Activated CD4-positive, alpha-beta T cell treated with anti-CD3 and anti-CD28 coated beads, Interleukin-2, amount 50 U/mL, for 16 hours (primary cell): ENCODE measurements at places on chromosomes 5 and 9.

DNA sequence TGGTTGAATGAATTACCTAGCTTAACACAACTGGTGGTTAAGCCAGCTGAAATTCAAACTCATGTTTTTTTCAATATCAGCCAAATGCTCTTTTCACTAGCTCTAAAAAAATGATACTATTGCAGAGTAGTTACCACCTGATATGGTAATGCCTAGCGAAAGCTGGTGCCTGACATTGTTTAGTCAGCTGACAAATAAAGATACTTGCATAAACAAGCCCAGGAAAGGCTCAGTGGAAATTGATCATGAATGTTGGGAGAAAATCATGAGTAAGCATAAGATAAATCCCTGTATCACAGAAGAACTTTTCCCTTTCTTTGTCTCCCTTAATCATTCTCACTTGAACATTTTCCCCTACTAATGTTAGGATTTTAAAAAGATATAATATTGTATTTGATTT is 54.6 kb downstream of the FGF10 start:
- no peak for DNase-seq

- no peak for DNase-seq
Observed at GRCh38 chr9:129569502-129570449, 51.1 kb downstream of the C9orf50 start.

DNA sequence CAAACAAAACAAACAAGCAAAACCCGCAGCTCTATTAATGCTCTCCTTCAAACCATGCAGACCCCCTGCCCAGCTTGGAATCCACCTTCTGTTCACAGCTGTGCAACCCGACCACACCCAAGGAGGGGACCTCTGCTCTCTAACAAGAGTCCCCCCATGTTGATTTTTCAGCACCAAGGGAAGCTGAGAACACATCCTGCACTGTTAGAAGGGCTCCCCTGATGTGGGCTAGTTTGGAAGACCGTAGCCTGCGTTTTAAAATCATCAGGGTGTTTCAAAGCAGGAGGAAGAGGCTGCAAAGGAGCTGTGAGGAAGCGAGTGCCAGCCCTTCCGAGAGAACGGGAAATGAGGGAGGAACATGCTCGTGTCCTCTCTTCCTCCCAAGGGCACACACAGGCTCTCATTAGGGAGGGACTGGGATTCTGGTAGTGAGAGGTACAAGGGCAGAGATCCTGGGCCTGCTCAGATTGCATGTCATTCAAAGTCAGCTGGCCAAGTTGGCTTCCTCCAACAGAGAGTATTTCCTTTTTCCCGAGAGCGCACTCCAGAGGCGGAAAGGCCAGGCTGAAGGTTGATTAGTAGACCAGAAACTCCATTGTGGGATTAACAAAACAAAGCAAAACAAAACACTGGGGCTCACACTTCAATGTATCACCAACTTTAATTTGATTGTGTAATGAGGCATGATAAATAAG is 185.9 kb downstream of the SEMA6A start:
- no peak for DNase-seq

DNA sequence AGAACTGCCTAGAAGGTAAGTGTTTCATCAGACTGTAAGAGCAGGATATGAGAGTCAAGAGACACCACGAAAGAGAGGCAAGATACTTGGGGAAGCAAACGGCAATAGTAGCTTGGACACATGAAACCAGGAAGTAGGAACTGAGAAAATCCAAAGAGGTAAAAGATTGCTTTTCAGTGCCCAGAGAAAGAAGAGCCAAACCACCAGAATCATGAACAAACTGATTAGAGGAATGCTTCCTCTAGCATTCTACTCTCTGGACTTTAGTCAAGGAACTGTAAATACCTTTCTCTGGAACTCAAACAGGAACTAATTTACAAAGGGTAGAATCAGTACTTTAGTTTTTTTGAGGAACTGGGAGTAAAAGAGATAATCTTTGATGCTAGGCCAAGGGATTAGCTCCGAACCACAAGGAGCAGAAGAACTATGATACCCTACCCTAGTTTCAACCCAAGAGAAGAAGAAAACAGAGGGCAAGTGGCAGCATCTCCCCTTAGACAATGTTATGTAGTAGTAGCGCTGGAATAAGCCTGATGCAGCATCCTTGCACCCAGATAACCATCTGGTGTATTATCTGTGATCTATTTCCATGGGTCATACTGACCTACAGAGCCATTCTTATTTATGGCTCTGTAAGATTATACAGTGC is 41.3 kb downstream of the EFCAB9 start:
- no peak for DNase-seq

- DNase-seq: no peak
Observed at GRCh38 chr5:74325866-74326265, 314.7 kb downstream of the ENC1 start.

- peak; percentile 23 for DNase-seq
Observed at GRCh38 chr5:95241635-95242034, 43.3 kb downstream of the MCTP1 start.

GRCh38 chr9:90860826-90861225 is 59.2 kb downstream of the SYK start:
- DNase-seq: no peak

GRCh38 chr9:69382135-69382534 is 57.1 kb downstream of the ENTREP1 start:
- no peak for DNase-seq

- DNase-seq: no peak
Observed at GRCh38 chr9:75869236-75869635, 21.2 kb upstream of the PCSK5 start.

DNA sequence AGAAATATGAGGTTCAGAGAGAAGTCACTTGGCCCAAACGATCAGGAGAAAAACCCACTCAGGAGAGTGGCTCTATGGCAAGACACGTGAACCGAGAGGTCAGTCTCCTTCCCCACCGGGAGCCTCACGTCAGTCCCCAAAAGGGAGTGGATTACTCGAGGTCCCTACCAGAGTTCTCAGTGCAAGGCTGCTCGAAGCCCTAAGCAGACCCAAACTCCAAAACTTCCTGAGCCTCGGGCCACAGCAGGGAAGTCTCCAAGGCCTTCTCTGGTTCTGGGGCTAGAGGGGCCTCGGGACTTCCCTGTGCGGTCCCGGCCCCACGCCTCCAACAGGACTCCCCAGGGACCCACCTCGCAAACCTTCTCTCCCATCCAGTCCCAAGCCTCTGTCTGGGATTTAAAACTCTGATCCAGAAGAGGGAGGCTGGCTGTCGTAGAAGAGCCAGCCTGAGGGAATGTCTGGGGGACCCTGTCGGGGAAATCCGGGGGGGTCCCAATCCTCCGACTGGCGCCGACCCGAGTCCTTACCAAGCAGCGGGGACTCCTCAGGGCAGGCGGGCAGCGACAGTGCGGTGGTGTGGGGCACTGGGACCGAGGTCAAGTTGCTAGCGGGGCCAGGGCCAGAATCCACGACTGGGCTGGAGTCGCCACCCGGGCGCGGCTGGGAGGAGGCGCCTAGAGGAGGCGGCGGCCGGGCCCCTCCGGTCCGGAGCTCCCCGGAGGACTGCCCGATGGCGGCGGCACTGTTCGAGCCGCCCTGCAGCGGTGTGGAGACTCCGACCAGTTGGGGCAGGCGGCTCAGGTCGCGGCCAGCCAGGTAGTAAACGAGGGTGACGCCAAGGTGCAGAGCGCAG is 679 bp downstream of the B4GALT1 start:
- DNase-seq: peak; percentile 13

DNA sequence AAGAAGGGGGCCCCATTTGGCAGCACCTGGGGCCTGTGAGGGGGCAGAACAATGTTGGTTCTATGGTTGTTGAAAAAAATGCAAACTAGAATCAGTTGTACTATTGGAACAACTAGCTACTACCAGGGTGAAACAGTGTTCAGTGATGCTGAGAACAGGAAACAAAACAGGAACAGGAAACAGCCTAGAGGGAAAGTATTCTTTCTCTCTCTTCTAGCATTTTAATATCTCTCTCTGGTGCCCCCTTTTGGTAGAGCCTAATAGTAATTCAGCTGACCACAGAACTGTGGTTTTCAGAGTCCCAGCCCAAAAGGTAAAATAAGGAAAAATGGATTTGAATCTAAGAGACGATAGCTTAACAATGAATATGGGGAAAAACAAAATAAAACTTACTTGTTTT is 138.0 kb upstream of the KCNN2 start:
- DNase-seq: peak; percentile 12

DNA sequence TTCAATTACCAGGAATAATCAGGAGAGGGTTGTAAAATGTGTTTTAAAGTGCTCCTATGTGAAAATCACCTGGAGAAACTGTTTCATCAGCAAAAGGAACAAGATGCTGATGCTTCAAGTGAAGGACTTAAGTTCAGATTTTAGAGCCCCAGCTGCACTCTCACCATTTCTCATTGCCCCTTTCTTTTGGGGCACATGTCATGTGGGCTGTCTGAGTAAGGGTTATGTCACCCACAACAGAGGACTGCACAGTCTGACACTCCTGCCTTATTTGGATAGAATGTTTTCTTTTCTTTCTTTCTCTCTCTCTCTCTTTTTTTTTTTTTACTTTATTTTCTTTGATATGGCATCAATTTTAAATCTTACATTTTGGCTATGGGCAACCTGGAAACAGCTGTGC is 204.1 kb upstream of the EFNA5 start:
- DNase-seq: no peak

- no peak for DNase-seq
Observed at GRCh38 chr5:66469684-66470083, 126.5 kb upstream of the MAST4 start.

GRCh38 chr5:94388773-94389514 is 229.5 kb downstream of the KIAA0825 start:
- peak; percentile 32 for DNase-seq

DNA sequence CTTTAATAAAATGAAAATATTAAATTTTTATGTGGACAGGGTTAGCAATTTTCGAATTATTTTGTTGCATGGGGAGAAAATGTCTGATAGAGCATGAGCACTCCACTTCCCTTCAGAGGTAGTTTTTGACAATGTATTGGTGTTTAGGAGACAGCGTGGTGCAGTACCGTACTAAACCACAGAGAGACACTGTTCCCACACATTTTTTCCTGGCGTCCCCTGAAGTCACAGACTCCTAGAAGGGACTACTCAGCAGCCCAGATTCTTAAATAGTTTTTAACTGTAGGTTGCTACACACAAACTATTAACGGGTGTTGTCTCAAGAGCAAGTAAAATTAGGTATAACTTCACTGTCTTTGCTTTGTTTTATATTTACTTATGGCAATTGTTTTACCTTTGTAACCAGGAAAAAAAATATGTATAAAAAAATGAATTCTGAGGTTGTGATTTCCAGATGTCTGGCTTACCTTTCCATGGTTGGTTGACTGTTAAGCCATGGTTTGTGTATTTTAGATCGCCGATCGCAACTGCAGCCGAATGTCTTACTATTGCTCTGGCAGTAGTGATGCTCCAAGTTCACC is 171.2 kb downstream of the DOCK8 start:
- peak; percentile 14 for DNase-seq

GRCh38 chr5:6224406-6224805 is 153.9 kb downstream of the MED10 start:
- no peak for DNase-seq

DNA sequence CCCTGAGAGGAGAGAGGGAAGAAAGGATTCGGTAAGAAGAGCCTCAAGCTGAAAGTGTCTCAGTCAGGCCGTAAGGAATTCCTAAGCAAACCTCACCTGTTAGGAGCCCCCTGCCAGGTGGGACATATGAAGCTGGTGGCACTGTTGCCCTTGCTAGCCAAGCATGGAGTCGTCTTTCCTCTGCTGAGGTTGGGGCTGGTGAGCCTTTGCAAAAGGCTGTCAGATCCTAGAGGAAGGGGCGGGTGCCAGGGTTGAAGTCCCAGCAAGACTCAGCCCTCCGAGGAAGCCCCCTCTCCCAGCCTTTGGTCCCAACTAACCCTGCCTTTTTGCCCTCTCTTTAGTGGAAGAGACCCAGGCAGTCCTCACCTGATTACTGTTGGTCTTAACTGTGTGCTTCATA is 5.5 kb upstream of the SMIM32 start:
- DNase-seq: no peak

DNA sequence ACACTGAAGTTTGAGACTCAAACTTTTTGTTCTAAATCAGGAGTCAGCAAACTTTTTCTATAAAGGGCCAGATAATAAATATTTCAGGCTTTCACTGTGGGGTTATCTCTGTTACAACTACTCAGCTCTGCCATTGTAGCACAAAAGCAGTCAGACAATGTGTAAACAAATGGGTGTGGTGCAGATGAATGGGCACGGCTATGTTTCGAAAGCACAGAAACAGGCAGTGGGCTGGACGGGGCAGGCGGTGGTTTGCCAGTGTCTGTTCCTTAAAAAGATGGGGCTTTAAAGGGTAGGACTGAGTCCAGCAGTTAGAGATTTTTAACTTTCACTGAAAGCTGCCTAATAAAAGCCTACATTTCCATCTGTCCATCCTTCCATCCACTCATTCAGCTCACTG is 48.9 kb downstream of the PFDN1 start:
- DNase-seq: no peak

DNA sequence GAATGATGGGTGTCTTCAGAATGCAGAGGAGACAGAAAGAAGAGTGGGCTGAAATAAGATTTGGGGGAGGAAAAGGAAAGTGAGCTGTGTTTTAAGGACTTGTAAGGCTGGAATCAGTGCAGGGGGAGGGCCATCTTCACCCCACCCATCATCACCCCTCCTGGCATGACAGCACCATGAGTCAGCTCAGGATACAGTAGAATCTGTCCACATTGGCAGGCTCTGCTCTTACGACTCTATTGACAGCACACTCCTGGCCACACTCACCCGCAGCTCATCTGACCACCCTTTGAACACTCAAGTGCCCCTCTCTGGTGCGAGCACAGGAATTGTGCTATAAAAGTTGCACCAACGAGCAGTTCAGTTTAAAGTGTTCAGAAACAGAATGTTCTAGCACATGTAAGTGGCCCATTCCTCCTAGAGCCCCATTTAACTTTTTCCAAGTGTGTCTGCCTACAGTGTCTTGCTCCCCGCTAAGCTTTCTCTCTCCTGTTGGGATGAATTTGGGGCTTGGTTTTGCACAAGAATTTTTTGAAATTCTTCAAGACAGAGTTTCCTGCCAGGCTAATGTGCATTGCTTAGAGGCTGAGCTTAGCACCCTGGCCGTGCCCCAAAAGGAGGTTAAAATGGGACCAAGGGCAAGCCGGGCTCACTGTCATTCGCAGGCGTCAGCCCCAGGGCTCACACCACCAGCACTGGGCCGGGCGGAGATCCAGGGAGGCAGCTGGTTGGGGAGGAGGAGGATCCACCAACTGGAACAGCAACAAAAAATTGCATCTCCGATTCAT is 12.0 kb downstream of the ADRA1B start:
- no peak for DNase-seq

- DNase-seq: no peak
Observed at GRCh38 chr5:157253547-157253946, 12.4 kb upstream of the CYFIP2 start.

GRCh38 chr5:92627186-92627585 is 953.8 kb downstream of the NR2F1-AS1 start:
- no peak for DNase-seq

- DNase-seq: no peak
Observed at GRCh38 chr9:38171538-38171884, 102.5 kb upstream of the SHB start.

DNA sequence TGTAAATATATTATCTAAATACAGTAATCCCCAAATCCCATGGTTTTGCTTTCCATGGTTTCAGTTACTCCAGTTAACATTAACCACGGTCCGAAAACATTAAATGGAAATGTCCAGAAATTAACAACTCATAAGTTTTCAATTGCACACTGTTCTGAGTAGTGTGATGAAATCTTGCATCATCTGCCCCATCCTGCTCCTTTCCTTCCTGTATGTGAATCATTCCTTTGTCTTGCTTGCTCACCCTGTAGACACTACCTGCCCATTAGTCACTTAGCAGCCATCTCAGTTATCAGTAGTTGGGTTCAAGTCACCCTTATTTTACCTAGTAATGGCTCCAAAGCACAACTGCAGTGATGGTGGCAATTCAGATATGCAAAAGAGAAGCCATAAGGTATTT is 1568.5 kb upstream of the WWC1 start:
- peak; percentile 16 for DNase-seq

GRCh38 chr5:73104326-73104725 is 16.0 kb upstream of the TMEM171 start:
- DNase-seq: no peak
